ENCODE measurements at places on chromosomes 3 and 15.

- DNase-seq: peak; percentile 8
These were observed 33.8 kb downstream of the MRAS start for GRCh38 chr3:138381950-138382715.

DNA sequence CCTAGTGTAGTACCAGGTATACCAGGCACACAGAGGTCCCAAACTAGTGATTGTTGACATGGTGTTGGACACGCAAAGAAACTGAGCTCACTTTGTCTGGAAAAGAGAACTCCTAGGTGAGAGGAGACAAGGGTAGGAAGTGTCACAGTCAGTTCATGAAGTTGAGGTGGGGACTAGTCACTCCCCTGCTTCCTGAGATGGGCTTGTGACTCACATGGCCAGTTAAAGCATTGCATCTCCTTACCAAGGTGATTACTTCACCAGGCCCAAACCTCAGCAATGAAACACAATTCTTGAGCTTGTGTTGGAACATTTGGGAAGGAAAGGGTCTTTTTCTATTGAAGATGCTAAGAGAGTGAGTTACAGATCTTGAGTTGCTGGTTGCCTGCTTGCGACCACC is 49.2 kb upstream of the RAD18 start:
- DNase-seq: no peak

GRCh38 chr15:29470794-29471193 is 201.2 kb upstream of the NSMCE3 start:
- DNase-seq: no peak

GRCh38 chr3:115148142-115148790 is 1.2 kb upstream of the ZBTB20 start:
- peak; percentile 2 for DNase-seq

DNA sequence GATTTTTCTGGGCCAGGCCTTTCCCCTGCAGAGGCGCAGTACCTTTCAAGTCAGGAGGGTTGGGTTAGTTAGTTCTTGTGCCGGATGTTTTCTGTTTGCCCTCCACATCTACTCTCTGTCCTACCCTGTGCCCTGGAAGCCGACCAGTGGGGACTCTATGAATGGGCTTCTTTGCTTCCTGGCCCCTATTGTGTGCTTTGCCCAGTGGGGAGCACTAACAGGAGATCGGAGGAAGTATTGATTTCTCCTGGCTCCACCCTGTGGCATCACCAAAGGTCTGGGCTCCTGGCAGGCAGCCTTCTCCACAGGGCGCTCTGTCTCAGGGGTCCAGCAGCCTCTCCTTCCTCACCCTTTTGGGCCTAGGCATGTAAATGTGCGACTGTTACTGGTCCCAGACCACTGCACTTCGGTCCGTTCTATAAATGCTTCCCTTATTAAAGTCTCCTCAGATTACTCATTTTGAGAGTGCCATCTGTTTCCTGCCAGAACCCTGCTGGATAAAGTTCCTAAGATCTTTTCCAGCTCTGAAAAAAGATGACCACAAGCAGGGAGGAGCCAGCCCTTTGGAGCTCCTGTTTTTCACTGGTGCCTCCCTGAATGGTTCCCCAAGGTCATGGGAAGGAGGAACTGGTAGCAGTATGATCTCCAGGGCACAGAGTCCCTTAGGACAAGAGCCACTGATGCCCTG is 44.5 kb downstream of the CTDSPL start:
- DNase-seq: peak; percentile 63

DNA sequence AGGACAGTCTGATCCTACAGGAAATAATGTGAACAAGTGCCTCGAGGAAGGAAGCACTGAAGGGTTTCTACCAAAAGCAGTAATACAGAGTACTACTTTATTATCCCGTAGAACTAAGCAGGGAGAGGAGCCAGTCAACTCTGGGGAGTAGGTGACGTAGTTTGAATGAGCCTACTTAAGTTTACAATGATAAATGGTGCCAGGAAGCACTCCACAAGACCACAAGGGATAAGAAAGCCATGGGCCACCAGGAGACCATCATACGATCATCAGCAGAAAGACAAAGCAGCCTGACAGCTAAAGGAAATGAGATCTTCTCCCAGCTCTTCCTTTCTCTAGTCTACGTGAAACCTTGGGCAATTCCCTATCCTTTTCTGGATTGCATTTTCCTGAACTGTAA is 27.3 kb downstream of the SST start:
- no peak for DNase-seq

GRCh38 chr3:66227915-66228314 is 7.1 kb downstream of the SLC25A26 start:
- no peak for DNase-seq

DNA sequence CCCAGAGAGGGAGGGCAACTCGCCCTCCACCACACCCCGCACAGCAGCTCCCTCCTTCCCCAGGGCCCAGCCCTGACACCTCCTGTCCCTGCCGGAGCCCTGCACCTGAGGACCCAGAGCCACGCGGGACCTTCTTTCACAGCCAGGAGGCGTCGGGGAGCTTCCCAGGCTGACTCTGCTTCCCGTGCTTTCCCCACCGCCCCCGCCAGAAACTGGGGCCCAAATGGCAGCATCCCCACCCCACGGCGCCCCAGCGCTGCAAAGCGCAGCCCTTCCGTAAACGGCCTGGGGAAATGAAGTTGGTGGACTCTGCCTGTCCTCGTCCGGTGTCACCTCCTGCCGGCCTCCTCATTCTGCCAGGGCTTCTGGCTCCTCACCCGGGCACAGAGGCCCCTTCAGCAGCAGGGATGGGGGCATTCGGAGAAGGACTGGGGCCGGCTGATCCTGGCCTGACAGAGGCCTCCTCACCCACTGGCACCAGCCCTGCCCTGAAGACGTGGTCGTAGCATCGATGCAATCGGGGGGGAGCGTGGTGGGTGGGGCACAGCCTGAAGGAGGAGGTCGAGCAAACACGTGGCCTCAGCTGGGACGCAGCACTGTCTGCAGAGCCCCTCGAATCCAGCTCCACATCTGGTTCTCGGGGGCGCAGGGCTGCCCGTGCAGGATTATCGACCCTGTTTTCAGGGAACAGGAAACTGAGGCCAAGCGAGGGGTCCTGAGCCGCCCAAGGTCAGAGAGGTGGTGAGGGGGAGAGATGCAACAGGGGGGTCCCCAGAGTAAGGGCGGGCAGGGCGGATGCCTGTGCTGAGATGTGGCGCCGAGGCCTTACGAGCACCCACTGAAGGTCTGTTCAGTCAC is 235.4 kb downstream of the XXYLT1 start:
- DNase-seq: no peak

DNA sequence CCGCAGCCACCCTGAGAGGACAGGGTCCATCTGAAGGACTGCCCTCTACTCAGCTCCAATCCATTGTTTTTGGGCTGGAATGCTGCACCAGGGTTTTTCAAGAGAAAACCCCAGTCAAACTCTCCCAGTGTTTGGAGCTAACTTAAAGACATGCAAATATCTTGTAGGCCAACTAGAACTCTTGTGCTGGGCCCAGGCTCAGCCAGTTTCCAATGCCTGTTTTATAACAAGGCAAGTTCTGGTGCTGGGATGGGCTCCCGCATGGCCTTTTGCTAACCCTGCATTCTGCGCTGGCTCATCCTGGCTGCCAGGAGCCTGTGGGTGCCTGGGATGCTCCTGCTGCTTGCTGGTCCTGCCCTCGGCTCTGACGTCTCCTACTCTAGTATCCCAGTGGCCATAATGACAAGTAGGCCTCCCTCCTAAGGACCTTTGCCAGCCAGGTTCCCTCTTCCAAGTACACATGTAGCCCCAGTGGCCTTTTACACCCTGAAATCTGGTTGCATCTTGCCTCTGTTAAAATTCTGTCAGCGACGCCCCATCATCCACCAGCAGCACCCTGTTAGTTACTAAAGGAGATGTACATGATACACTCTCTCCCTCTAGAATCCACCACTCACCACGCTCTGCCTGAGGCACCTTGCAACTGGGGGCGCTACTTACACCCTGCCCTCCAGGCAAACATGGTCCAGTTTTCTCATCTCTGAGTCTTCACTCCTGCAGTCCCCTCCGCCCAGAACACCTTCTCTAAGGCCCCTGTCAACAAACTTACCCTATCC is 30.5 kb upstream of the RAB6B start:
- no peak for DNase-seq

GRCh38 chr3:12925648-12926047 is 84.3 kb upstream of the RPL32 start:
- DNase-seq: no peak

GRCh38 chr3:69791919-69792399 is 52.7 kb downstream of the MITF start:
- DNase-seq: peak; percentile 47

DNA sequence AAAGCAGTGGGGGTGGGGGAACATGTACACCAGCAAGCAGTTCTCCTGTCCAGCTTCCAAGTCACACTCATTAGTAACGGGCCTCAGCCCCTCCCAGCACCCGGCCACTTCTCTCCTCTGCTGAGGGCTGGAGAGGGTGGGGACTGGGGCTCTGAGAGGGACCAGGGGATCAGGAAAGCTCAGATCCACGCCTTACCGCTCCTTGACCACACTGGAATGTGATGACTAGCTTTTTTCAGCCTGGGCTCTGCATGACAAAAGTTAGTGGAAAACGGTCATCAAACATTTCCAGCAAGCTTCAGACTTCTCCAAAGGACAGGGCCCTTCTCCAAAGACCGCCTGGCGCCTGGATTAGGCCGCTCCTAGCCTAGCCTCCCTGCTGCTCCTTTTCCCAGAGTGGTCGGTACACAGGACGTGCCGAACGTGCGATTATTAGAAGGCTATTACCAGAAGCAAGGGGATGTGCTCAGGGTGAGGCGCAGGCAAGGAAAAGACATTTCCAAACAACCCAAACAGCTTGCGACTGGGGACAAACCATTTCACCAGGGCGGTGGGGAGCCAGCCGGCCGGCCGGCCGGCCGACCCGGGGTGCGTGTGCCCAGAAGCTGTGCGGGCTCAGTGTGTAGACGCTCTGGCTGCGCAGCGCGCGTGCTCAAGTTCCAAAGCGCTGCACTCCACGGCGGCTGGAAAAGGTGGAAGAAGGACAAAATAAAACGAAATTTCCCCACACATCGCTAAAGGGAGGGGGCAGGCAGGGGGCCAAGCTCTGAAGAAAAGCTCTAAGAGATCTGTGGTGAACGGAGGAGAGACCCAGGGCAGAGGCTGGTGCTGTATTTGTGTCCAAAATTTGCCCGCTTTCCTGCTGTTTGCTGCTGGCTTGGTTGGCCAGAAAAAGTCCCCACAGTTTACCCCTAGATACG is 51.0 kb upstream of the SSR3 start:
- peak; percentile 86 for DNase-seq

DNA sequence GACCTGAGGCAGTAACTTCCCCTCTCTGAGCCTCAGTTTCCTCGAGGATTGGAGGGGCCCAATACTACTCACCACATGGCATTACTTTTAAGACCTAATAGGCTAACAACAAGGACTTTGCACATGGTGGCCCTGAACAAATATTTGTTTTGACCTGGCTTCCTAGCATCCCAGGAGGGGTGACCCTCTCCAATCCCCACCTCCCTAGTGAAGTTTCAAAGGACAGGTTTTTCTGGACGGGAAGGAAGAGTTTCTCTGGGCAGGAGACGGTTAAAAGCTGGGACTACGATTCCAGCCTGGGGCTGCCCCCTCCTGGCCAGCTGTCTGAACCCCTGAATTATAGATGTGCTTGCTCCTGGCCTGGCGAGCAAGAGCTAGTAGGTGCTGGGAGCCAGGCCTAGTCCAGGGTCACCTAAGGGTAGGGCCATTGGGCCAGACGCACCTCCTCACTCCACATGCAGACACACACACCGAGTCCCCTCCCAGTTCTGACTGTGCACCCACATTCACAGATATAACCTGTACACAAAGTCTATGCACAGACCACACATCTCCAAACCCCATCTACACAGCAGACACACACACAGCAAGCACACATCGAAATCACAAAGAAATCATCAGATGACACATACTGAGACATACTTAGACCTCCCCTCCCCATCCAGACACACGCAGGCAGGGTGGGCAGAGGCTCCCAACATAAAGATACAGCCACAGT is 2.7 kb upstream of the ISL2 start:
- DNase-seq: no peak

- DNase-seq: no peak
These were observed 154.8 kb downstream of the SLC9A9 start for GRCh38 chr3:143693506-143693905.

- DNase-seq: no peak
These were observed 929 bp upstream of the MTMR10 start for GRCh38 chr15:30992249-30992864.

Measured in fibroblast of skin of abdomen (primary cell).